Naive B cell (primary cell): ENCODE measurements at places on chromosomes 7 and 10.

GRCh38 chr10:86305521-86305920 lies 61.1 kb downstream of the GRID1 start:
- H3K4me1 ChIP-seq: no peaks in the 10 kb centered on the region
- H3K27ac ChIP-seq: no peak overlapping the region
- DNase-seq: no peak
- H3K36me3 ChIP-seq: no peaks in the 10 kb centered on the region
- peaks cover 64% of the 10 kb centered on the region for H3K27me3 ChIP-seq
- H3K4me3 ChIP-seq: no peak overlapping the region

GRCh38 chr7:88014581-88014980 lies 80.5 kb downstream of the ADAM22 start:
- H3K4me1 ChIP-seq: no peaks in the 10 kb centered on the region
- no peak for DNase-seq
- no peaks in the 10 kb centered on the region for H3K36me3 ChIP-seq
- no peak overlapping the region for H3K27ac ChIP-seq

DNA sequence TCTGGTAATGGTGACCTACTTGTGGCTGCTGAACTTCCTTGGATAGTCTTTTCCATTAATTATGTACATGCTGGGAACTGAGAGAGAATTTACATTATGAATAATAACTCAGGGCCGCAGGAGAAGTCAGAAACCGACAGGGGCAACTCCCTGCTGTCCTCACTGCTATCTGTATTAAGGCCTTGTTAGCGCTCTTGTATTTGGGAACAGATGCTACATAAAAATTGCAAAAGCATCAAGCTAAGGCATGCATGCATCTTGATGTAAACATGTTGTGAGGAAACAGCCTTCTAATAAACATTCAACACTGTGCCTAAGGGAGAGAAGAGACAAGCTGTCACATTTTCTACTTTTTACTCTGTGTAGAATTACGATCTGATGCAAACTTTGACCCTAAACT lies 158.4 kb downstream of the PARD3 start:
- DNase-seq: no peak
- H3K4me3 ChIP-seq: no peak overlapping the region
- no peak overlapping the region for H3K27ac ChIP-seq
- H3K36me3 ChIP-seq: no peaks in the 10 kb centered on the region
- peaks cover 8% of the 10 kb centered on the region for H3K27me3 ChIP-seq

DNA sequence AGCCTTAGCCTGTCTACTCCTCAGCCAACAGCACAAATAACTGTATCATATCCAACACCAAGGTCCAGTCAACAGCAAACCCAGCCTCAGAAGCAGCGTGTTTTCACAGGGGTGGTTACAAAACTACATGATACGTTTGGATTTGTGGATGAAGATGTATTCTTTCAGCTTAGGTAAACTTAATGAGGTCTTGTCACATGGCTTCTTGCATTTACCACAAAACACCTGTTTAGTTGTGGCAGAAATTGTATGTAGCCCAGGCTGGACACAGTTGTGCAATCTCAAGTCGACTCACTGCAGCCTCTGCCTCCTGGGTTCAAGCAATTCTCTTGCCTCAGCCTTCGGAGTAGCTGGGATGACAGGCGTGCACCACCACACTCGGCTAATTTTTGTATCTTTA lies 21.4 kb downstream of the CCAR1 start:
- no peak for DNase-seq
- no peak overlapping the region for H3K4me3 ChIP-seq
- no peak overlapping the region for H3K27ac ChIP-seq
- H3K4me1 ChIP-seq: peaks cover 2% of the 10 kb centered on the region
- H3K27me3 ChIP-seq: no peaks in the 10 kb centered on the region
